Fibroblast of skin of right quadriceps (primary cell): ENCODE measurements at places on chromosomes 3 and 15.

DNA sequence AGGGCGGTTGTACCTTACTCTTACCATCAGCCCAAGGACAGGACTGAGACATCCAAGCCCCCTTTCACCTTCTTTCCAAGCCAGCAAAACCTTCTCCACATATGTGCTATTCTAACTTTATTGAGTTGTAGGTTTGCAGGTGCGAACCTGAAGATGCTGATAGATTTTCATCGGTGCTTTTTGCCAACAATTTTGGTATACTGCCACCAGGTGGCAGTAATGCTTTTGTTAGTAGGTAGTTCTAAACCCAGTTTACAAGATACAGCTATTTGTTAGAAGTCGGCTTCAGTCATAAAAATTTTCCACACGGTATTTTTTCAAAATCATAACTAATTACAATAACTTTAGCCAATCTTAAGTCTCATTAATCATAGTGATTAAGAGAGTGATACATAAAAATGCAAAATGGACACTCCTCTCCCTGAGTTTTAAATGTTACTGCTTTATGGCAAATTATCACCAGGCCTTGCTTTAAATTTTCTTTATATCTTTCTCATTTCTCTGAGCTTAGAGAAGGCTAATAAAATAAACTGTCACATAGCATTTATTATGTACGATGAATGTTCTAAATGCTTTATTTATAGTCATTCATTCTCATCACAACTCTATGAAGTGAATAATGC is 636 bp downstream of the TBC1D21 start:
- DNase-seq = peak; percentile 47

DNA sequence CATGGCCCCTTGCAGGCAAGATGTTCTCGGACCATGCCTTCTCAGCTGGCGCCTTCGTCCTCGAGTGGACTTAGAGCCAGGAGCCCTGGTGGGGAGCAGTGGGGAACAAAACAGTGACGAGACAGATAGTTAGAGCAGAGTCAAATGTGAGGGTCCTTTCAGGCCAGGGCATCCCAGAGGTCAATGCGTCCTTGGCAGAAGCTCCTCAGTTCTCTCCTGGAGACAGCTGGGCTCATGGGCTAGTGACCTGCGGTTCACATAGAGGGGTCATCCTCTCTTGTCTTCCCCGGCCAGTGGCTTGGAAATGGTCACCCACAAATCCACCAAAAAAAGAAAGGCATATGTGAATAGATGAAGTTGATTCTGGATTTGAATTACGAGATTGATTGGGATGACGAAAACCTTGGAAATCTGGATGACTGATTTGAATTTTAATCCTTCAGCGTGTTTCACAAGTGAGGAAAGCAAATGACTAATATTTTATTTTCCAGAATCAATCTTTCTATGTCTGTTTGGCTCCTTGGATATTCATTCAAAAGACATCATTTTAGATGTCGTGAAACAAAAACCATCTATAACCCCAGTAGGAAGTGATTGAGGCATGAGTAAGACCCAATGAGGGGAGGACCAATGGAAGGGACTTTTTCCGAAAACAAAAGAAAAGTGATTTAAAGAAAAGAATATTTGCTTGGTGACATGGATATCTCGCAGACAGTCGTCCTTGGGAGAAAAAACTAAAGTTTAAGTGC is 84.5 kb downstream of the ASB7 start:
- DNase-seq = peak; percentile 90

DNA sequence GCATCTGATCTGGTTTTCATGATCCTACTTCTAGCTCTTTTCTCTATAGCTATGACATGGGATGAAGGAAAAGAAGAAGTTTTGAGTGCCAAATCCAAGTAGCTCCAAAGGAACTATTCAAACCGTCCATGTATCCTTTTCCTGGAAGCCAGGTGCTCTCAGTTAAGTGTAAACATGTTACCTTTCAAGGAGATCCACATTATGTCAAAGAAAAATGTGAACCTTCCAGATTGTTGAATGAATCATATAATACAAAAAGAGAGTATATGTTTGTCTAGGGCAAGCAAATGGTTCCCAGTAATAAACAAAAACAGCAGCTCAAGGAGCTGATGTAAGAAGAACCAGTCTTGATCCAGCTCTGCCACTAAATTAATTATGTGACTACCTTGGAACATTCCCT is 534.9 kb downstream of the MAGI1 start:
- DNase-seq = no peak

- peak; percentile 72 for DNase-seq
Measured at GRCh38 chr15:22949074-22949547, 31.1 kb downstream of the CYFIP1 start.

GRCh38 chr15:74011610-74012009 is 17.1 kb downstream of the PML start:
- DNase-seq = no peak

DNA sequence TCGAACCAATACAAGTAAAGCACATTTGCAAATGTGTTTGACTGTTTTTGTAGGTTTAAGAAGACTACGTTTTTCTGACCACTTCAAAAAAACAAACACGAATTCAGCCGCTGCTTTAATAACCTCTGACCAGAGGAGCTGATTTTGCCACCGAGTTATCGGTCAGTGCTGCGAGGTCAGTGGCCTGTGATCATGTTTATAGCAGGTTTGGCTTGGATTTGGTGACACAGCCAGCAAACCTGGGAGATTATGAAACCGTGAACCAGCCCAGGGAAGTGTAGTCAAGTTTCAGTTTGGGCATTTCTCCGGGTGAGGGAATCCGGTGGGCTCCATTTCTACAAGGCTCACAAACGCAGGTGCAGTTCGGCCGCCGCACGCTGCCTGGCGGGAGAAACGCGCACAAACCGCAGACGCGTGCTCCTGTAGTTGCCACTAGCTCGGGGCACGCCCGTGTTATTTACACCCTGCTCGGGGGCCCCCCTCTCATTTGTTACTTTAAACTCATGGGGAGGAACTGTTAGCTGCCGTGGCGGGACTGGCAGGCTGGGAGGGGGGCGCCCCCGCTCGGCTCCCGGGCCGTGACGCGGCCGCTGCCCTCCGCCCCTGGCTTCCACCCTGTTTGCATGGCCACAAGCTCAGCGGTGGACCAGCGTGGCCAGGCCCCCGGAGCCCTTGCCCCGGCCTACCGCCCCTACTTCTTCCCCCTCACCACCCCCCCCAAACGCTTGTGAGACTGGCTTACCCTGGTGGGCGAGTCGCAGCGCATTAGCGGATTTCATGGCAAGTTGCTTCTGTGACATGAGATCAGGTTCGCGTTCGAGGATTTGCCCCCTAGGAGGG is 13.6 kb upstream of the ONECUT1 start:
- no peak for DNase-seq

GRCh38 chr3:53493963-53494791 is at the start of gene CACNA1D:
Gene CACNA1D (plus strand): TSS chr3:53494611. CDS start chr3:53495167, 556 bp downstream.
- no peak for DNase-seq

- DNase-seq = no peak
Measured at GRCh38 chr3:70608434-70608833, 296.0 kb upstream of the MDFIC2 start.

- no peak for DNase-seq
Measured at GRCh38 chr3:104941785-104942184, 424.9 kb upstream of the ALCAM start.

DNA sequence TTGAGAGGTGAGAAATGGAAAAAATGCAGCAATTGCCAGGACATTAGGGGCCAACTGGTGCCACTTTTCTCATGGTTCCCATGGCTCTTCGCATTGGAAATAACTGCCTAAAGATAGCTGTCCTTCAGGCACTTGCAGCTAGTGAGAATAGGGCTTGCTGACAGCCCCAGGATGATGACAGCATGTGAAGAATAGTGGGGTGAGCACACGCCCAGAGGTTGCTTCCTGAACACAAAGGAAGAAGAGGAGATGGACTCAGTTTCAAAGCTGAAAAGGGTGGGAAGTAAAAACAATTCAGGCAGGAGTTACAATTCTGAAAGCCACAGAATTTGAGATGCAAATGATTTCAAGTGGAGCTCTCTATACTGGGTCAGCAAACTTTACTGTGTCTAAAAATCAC is 45.6 kb downstream of the TNFAIP8L3 start:
- DNase-seq = no peak

GRCh38 chr3:196327405-196327804 is 9.4 kb upstream of the DYNLT2B start:
- DNase-seq = no peak

- DNase-seq = peak; percentile 15
Measured at GRCh38 chr15:37007301-37007700, 93.0 kb downstream of the MEIS2 start.

DNA sequence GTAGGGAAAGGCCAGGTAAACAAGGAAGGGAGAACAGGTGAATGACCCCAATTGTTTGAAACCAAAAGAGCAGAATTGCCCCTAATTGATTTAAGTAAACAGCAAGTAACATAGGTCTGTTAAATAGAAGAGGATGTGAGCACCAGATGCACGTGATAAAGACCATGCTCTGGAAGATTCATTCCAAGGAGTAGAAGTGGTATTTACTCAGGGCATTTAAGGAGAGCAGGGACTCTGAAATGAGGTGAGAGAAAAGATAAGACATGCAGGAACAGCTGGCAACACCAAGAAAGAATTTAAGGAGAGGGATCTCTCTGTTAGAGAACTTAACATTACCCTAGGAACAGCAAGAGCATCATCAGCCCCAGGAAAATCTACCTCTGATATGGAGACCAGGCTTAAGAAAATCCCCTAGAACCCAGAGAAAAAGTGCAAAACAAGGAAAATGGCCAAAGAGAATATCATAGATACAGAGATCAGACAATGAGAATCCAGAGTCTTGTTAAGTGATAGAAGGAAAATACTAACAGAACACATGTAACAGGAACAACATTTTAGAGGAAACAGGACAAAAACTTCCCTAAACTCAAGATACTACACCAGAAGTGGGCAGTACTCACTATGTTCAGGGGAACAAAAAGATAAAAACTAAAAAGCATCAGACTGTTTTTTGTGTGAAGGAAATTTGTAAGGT is 6.4 kb downstream of the NUDT16 start:
- DNase-seq = no peak
